ENCODE measurements at places on chromosomes 1 and 21.

GRCh38 chr1:85307987-85308832 lies 31.8 kb upstream of the BCL10 start:
- DNase-seq: peak; percentile 73

GRCh38 chr1:10402729-10403274 lies 3.9 kb downstream of the PGD start:
- DNase-seq: no peak

GRCh38 chr21:31838586-31839355 lies 34.0 kb upstream of the HUNK start:
- DNase-seq: no peak

DNA sequence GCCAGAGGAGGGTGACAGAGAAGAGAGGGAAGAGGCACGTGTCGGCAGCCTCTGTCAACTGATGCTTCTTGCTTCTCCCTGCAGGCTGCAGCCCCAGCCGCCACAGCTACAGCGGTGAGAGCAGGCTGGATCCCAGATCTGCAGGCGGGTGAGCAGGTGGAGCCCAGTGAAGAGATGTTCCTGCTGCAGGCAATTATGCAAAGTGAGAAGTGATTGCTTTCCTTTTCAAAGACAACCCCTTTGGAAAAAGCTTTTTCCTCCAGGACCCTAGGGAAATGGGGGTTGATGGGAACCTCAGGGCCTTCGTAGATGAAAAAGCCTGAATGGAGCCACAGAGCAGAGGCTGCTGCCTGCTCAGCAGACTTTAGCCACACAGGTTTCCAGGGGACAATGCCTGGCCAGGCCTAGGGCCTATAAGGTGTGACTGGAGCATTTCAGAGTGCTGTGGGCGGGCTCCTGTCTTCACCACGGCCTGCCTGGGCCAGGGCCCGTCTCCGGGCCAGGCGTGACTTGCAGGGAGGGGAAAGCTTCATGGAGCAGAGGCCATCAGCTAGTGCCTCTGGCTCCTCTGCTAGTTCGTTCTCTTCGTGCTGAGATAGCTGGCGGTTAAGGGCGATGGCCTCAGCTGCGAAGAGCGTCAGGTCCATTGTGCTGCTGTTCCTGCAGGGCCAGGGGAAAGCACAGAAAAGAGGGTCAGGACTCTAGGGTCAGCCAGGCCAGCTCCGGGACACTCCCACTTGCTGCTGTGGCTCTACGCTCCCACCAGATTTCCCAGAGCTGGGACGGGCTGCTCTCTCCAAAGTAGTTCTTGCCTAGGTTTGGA lies 6.9 kb upstream of the KNCN start:
- DNase-seq: no peak

DNA sequence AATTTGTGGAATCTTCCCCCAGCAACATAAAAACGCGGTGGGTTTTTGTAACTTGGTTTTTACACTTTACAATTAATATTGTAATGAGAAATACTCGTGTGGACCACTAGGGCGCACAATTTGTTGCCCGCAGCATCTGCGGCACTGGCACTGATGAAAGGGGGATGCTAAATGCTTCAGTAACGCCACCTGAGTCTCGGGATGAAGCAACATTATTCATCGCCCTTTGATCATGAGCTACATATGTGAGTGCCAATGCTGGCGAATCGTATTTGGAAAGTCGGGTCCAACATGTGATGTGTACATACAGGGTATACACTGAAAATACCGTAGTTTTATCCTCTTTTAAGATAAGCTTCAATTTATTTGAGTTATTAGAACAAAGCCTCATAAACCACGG lies 34.2 kb upstream of the COX20 start:
- peak; percentile 4 for DNase-seq

DNA sequence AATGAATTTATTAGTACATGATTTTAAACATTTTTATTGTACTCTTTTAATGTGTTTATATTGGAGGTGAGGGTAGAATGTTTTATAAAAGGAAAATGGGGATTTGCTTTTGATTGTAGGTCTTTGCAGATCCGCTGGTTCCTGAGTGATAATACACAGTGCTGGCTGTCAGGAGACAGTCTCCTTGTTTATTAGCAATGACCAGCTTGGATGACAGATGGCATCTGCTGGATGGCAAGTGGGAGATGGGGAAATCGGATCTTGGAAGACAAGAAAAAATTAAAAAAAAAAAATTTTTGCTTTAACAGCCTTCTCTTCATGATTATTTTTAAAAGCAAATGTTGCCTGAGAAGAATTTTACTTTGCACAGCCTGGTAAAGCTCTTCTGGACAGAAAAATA lies 4.4 kb upstream of the PHTF1 start:
- no peak for DNase-seq

DNA sequence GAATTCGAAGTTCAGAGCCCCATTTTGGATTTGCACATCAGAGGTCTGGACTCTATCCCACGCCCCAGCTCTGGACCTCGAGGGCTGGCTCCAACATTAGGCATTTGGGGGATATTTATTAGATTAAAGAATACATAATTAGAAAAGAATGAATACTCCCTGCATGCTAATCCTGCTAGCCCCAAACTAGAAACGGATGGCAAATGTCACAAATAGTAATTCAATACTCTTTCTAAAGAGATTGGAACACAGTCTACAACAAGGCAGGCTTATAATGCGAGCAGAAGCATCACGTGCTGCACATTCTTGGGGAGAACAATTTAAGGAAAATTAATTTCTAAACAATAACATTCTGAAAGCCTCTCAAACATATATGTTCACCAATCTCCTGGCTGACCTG lies 27.7 kb upstream of the RAP1A start:
- DNase-seq: no peak

- no peak for DNase-seq
Measured at GRCh38 chr1:38760562-38760961, 99.0 kb downstream of the RRAGC start.

DNA sequence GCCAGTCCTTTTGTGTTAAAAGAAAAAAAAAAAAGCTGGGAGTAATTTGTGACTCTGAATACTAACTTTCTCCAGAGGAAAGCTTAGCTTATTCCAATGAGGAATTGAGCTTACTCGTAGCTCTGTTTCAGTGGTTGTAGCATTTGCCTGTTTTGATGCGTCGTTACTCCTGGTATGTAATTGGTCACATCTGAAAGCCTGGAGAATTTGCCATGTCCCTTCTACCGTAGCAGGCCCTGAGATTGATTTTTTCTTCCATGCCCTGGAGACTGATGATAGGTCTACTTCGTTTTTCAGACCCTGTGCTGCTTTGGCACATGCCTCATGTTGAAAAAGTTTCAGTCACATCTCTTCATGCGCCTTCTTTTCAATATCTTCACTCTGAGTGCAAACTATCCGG lies 1103.0 kb downstream of the PLA2G4A start:
- no peak for DNase-seq

DNA sequence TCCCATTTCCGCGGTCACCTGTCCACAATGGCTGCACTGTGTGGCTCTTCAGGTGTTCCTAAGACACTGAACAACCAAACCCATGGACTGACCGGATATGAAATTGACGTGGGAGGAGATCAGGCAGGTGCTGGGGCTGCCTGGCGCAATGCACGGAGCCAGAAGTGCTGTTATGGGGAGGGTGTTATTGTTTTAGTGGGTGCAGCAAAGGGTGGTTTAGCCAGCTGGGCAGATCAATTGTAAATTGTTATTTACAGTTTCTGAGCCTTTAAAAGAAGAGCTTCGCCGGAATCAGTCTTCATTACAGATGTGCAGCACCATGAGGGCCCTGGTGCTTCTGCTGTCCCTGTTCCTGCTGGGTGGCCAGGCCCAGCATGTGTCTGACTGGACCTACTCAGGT lies at the start of gene CA6:
Gene CA6, plus strand, starts transcription at position 301 of the 400 bp plus-strand sequence. Its CDS starts 19 bp downstream, at position 320.
- no peak for DNase-seq

DNA sequence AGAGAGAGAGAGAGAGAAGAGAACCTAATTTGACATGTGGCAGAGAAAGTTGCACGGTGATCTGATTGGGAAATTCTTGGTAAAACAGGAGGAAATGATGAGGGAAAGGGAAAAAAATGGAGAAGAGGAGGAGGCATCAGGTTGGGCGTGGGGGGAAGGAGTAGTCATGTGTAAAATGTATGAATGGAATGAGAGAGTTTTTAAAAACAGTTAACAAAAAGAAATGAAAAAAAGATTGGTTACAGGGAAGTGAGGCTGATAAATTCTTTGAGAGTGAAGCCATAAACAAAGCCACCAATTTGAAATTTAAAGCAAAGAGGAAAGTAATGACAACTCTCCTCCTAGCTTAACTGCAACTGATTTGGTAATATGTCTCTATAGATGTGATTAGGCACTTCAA lies 409.2 kb downstream of the USH2A start:
- no peak for DNase-seq

GRCh38 chr21:15005391-15005790 lies 59.4 kb downstream of the NRIP1 start:
- DNase-seq: no peak

DNA sequence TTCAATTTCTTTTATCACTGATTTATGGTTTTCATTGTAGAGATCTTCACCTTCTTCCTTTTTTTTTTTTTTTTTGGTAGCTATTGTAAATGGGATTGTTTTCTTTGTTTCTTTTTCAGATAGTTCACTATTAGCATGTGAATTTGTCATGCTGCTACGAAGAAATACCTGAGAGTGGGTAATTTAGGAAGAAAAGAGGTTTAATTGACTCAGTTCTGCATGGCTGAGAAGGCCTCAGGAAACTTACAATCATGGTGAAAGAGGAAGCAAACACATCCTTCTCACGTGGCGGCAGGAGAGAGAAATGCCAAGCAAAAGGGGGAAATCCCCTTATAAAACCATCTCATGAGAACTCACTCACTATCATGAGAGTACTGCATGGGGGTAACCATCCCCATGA lies 66.4 kb downstream of the DAB1 start:
- DNase-seq: no peak

GRCh38 chr1:95497566-95497965 lies 263.6 kb downstream of the RWDD3 start:
- no peak for DNase-seq

- no peak for DNase-seq
Measured at GRCh38 chr1:214251354-214251753, 29.6 kb upstream of the SMYD2 start.

- no peak for DNase-seq
Measured at GRCh38 chr1:89821322-89822108, 683 bp downstream of the LRRC8D start.

GRCh38 chr21:45833414-45833813 lies 148.2 kb upstream of the COL6A1 start:
- no peak for DNase-seq

- no peak for DNase-seq
Measured at GRCh38 chr1:44549510-44549909, 124.8 kb downstream of the TMEM53 start.

- DNase-seq: no peak
Measured at GRCh38 chr1:157758018-157758417, 18.9 kb downstream of the FCRL2 start.

DNA sequence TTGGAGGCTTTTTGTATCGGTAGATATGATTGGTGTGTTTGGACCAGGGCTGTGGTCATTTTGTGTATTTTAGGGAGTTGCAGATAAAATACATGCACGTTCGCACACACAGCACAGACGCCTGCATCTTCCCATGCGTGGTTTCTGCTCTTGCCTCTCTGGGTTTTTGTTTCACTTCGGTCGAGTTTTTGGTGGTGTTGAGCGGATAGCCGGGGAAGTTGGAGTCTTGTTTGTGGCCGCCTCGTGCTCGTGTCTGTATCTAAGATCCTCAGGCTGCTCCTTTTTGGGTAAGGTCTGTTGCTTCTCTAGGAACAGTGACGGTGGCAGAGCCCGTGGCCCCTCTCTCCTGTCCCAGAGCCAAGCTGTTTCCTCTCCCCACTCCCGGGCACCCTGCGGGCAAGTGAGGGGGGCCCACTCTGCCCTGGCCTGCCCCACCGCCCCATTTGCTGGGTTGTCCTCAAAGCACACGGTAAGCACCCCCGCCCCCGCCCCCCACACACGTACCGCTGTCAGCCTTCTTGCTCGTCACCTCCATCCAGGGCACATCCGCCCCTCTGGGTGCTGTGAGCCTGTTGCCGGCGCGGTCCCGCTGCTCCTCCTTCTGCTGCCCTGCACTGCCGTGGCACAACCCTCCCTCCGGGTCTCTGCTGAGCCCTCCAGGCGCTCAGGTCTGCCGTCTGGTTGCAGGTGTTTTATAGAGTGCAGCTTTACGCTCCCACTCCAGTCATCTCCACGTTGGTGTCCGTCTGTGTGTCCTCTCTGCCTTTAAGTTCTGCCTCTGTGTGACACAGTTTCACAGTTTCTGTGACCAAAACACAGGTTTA lies 51.9 kb downstream of the AGPAT3 start:
- DNase-seq: peak; percentile 16

DNA sequence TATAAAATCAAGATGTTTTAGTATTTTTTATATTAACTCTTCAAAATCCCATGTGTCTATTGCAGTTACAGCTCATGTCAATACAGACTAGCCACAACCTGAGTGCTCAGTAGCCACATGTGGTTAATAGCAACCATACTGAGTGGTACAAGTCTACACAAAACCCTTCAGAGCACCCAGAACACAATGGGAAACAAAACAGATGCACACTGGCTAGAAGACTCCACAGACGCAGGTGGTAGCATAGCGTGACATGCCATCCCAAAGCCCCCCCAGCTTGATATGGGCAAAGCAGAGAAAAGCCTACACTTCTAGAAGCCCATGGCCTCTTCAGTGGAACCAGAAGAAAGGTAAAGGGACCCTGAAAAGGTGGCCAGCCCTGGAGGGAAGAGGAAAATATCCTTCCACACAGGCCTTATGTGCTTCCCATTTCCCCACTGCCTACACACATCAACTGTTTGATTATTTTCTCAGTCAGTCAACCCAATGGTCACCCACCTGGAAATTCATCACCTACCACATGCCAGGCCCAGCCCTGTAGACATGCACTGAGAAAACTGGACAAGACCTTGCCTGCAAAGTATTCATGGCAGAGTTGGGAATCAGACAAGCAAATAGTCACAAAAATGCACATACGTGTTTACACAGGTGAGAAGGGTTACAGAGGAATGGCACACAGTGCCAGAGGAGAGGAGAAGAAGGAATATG lies 175.0 kb downstream of the VAV3 start:
- no peak for DNase-seq

GRCh38 chr1:172976222-172977041 lies 74.3 kb downstream of the TNFSF18 start:
- peak; percentile 94 for DNase-seq

DNA sequence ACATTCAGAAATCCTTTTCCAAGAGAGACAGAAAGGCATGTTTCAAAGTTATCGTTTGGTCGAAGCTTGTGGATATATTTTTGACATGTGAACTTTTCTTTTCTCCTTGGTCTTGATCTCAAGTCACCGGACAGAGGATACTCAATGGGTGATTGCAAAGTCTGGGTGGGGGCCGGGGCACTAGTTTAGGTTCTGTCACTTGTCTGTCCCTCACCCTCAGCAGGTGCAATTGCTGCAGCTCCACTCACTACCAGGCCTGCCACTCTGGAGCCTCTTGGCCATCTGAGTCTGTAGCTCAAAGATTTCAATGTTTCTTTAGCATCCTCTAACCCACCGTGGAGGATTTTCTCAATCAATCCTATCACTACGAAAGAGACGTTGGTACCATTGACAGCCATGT lies 246.0 kb upstream of the C1orf174 start:
- no peak for DNase-seq

GRCh38 chr1:206464456-206464964 lies 5.8 kb upstream of the IKBKE start:
- DNase-seq: peak; percentile 94

- DNase-seq: no peak
Measured at GRCh38 chr1:15132965-15133364, 20.6 kb upstream of the TMEM51 start.

GRCh38 chr1:19240673-19241538 lies 10.4 kb downstream of the EMC1 start:
- DNase-seq: peak; percentile 61
